ENCODE measurements at places on chromosomes 6 and 20.

DNA sequence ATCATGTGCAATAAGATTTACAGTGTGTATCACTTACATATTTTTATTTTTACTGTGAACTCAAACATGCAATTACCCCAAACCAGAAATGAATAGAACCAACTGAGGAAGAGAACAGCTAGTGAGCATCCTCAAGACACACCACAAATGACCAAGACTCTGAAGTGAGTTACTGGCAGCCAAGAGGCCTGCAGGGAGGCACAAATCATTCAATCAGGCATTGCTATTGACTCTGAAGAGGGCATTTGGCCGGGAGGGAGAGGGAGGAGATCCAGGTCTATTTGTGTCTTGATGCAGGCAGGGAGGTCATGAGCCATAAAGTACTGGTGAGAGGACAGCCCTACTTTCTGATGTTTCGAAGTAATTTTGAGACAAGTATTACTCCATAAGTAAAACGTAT is 257.7 kb downstream of the BCKDHB start:
- DNase-seq: no peak

- no peak for DNase-seq
These were observed 40.8 kb downstream of the ITCH start for GRCh38 chr20:34403908-34404307.

DNA sequence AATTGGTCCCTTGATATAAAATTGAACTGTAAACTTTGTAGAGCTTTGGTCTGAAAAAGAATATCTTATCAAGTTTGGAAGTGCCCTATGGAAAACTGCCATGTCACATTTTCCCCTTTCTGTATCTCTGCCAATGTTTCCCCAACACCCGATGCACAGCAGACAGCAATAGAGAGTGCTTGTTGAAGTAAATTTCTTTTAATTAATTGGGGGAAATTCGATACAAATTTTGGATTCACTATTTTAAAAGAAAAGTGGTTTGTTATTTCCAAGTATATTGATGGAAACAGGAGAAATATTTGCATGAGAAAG is 208.1 kb downstream of the OGFRL1 start:
- no peak for DNase-seq

GRCh38 chr6:163364641-163365040 is 49.9 kb upstream of the QKI start:
- no peak for DNase-seq

GRCh38 chr6:146211646-146212045 is 182.8 kb downstream of the GRM1 start:
- no peak for DNase-seq

DNA sequence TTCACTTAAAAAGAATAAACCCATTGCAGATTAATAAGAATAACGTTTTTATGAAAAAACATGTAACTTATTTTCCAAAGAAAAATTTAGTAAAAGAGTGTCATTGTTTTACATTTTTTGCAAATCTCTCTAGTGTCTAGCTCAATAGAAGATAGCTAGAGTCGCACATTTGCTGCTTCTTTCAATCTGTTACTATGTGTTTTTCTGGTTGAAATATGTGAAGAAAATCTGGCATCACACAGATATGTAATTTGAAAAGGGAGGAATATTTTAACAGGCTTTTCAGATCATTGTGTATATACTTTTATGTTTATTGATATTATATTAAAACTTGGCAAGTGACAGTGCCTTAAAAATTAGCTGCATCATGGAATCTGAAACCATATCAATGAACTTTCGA is 9.1 kb downstream of the CCN6 start:
- DNase-seq: no peak

GRCh38 chr6:142384519-142385254 is 82.9 kb downstream of the ADGRG6 start:
- DNase-seq: no peak

DNA sequence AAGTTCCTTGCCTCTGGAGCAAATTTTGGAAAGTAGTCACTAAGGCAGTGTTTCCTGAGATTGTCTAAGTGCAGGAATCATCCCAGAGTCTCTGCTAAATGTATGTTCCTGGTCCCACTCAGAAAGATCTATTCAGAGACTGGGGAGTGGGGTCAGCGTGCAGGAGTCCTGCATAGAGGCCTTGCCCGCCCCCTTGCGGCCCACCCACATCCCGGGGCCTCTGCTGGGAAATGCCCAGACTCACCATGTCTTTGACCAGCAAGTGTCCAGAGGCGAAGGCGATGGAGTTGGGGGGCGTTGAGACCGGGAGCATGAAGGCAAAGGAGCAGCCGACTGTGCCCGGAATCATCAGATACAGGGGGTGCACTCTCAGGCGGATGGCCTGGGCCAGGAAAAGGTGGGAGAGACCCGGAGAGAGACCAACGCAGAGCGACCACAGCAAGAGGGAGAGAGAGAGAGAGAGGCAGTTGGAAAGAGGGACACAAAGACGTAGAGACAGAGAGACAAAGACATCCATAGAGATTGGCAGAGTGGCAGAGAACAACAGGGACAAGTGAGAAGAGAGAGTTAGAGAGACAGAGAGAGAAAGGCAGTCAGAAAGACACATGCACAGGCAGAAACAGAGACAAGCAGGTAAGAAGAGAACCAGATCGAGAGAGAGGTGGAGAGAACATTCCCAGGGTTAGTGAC is 12.9 kb upstream of the OCSTAMP start:
- DNase-seq: no peak

GRCh38 chr6:135159531-135159930 is 21.6 kb upstream of the MYB start:
- DNase-seq: peak; percentile 65

DNA sequence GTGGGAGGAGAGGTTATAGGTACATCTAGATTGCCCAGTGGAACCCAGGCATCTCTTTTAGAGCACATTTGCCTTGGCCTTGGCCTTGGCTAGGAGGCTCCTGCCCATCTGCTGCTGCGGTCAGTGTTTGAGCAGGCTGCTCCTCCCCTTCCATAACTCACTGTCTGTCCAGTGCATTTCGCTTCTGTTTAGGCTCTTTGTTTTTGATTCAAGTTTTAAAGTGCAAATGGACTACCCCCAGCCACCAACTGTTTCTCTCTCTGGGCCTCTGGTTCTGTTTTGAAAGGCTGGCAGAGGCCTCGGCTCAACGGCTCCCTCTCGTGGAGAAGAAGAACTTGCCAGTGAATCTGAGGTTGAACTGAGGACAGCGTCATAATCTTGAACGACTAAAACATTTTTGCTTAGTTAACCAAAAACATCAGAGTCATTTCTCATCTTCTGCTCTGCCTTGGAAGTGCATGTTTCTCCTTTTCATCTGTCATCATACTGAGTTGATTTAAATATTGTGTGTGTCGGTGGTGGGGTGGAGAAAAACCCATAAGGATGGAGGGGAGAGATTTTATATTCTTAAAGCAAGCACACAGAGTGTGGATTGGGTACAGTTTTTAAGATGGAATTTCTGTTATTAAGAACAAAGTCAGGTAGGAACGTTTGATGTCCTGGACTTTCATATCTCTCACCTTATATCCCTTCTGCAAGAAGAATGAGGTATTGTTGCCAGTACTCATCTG is 171.4 kb downstream of the DTNBP1 start:
- DNase-seq: peak; percentile 49

GRCh38 chr20:47951521-47951971 is 166.3 kb upstream of the SULF2 start:
- no peak for DNase-seq

- DNase-seq: no peak
These were observed 28.3 kb downstream of the FYN start for GRCh38 chr6:111844921-111845320.

DNA sequence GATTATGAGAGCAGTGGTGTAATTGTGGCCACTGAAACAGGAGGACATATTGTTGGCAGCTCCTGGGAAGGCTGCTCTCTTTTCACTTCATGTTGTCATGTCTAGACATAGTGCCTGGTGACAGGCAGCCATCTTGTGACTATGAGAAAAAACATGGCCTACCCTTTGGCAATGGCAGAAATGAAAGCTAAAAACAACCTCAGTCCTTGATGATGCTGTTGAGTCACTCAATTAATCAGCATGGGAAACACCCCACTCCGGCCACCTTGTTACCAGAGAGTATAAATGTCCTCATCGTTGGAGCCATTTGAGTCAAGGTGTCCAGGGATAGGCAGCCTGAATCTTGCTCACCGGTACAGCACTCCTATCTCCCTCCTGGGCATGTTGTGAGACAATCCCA is 31.2 kb upstream of the HMGA1 start:
- no peak for DNase-seq

GRCh38 chr6:3026791-3027626 is 27.3 kb downstream of the NQO2 start:
- no peak for DNase-seq

DNA sequence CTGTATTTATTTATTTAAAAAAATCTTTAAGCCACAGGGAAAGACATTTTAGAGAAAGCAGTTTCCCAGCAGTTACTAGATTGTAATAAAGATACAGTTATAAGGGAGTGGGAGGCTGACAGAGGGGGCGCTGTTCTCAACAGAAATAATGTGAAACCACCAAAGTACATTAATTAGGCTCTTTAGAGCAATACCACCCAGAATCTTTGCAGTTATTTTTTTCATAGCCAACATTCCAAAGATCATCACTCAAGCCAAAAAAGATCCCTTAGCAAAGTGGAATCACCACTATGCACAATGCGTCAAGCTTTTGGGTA is 331.3 kb upstream of the DEFB112 start:
- no peak for DNase-seq

DNA sequence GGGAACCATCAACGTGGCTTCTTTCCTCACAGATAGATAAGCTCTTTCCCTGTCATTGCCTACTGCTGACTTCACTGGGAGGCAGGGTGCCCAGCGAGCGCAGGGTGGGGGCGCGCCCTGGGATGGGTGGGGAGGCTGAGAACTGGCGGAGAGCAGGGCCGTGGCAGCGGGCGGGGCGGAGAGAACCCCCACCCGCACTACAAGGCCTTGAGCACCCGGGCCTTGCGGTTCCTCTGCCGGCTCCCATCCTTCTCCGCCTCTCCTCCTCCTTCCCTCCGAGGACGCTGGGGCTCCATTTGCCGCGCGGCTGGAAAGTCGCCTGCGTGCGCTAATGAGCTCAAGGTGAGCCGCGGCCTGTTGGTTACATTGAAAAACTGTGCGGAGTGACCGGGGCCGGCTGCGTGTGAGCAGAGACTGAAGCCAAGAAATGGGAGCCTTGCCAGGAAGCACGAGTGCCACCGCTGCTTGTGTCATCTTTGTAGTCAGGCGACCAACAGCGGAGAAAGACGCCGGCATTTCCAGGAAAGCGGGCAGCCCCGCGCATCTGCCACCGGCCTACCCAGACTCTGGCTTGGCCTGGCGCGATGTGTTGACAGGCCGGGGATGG is 963.5 kb upstream of the SLC35B3 start:
- DNase-seq: no peak

DNA sequence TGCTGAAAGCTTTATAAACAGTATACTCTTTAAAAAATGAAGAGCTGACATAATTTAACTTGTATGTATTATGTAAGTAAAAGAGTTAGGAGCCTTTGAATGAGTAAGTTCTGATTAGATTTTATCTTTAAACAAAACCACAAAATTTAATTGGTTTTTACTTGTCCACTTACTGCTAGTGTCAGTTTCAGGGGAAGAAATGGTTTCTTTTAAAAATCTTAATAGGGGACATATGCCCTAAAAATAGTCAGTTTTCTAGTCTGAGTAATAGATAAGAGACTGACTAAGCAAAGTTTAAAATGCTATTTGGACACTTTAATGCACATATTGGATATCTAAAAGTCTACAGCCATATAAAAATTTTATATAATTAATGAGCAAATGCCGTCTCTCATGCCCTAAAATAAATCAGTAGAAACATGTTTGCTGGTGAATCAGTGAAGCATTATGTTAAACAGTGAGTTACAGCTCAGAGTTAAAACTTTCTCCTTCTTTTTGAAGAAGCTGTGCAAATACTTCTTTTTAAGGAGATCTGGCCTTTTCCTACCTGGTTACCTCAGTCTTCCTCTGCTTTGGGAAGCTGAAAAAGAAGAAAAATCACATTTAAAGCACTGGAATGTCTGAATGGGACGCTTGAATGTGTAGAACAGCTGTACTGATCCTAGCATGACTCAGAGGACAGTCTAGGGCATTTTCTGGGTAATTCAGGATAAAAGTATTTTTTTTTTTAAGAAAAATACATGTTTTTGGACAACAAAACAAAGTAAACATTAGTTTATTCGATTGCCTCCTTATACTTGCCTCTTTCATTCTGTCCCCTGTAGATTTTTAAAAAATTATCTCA is 55.3 kb downstream of the CDH26 start:
- no peak for DNase-seq

DNA sequence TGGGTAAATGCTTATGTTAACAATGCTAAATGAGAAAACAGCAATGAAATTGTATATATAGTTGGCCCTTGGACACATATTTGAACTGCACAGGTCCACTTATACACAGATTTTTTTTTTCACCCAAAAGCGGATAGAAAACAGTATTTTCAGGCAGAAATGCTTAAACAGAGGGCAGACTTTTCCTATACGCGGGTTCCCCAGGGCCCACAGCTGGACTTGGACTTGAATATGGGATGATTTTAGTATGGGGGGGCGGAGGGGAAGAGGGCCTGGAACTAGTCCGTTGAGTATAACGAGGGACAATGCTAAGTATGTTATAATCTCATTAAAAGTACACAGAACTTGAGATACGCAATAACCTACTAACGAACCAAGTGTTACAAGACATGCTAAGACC is 1.1 kb upstream of the PRSS35 start:
- no peak for DNase-seq

- DNase-seq: no peak
These were observed 49.5 kb downstream of the EPB41L2 start for GRCh38 chr6:131013495-131013894.

DNA sequence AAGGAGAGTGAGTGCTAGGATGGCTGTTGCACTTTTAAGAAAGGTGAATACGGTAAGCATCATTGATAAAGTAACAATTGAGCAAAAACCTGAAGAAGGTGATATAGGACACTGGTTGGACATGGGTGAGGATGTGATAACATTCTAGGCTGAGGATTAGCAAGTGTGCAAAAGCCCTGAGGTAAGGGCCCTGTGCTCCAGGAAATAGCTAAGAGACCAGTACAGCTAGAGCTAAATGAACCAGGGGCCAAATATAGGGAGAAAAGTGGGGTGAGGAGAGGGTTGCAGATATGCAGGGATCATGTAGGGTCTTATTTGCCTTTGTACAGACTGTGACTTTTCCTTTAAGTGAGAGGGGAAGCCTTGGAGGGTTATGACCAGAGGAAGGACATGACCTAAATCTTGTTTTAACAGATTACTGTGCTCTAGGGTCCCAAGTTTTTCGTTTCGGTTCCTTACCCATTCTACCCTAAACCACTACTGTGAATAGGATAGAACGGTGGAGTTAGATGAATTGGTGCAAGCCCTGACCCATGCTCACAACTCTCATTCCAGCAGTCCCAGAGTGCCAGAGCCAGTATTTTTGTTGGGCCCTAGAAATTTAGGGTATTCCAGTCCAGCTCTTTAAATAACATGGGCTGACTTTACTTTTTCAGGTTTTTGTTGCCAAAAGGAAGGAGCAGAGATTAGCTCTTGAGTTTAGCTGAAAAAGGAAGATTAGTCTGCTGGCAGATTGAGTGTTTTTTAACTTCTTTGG is 10.7 kb downstream of the MAPK14 start:
- DNase-seq: no peak

All from T-helper 2 cell (primary cell).